8988T (cell line): ENCODE measurements at places on chromosomes 7 and 10.

GRCh38 chr10:30701451-30702173 is 72.1 kb upstream of the LYZL2 start:
- no peak for DNase-seq

- DNase-seq: no peak
Measured at GRCh38 chr7:73727952-73728351, 8.5 kb upstream of the STX1A start.

DNA sequence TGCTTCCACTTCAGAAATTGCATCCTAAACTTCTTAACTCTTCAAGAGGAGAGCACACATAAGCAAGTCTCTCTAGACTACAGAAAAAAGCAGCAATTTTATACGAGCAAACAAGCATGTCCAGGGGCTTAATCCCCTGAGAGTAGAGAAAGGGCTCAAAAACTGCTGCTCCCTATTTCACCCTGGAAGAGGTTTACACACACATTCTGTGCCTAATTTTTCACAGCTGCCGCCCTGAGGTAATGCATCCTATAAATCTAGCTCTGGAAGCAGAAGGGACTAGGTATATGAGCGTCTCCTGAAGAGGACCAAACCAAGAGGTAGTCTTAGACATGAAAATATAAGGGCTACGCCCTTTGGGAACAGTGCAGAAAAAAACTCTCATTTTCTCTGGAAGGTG is 73.1 kb downstream of the CRPPA start:
- DNase-seq: no peak

GRCh38 chr10:15632456-15633091 is 87.1 kb downstream of the ITGA8 start:
- DNase-seq: no peak

DNA sequence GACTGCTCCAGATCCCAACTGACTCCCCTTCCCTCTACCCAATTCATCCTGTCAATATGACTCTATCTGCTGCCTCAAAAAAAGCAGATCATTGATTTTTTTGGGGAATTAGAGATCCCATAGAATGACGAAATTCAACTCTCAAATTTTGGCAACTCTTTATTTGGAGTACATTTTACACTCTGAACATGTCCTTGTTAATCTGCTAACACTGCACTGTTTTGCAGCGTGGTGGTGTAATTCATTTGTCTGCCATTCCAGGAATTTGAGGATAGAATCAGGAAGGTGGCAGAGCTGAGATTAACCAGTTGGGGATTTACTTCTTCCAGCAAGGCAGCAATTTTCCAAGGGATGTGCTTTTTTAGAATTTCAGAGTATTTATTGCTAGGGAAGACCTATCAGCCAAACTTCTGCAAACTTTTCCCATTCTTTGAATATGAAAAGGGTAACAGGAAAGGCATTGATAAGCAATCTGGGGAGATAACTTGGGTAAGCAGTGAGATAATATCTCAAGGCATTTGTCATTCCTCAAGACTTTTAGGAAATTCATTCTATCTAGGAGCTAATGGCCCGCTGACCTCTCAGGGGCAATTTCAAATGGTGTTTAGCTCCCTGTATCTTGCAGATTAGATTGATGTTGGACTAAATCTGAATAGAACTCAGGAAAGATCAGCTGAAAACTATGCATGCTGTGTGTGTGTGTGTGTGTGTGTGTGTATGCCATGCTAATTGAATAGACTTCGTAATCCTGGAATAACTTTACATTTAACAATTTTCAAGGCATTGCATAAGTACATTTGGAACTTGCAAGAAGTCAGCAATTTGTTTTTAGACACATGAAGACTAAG is 9.7 kb downstream of the BAMBI start:
- DNase-seq: no peak

DNA sequence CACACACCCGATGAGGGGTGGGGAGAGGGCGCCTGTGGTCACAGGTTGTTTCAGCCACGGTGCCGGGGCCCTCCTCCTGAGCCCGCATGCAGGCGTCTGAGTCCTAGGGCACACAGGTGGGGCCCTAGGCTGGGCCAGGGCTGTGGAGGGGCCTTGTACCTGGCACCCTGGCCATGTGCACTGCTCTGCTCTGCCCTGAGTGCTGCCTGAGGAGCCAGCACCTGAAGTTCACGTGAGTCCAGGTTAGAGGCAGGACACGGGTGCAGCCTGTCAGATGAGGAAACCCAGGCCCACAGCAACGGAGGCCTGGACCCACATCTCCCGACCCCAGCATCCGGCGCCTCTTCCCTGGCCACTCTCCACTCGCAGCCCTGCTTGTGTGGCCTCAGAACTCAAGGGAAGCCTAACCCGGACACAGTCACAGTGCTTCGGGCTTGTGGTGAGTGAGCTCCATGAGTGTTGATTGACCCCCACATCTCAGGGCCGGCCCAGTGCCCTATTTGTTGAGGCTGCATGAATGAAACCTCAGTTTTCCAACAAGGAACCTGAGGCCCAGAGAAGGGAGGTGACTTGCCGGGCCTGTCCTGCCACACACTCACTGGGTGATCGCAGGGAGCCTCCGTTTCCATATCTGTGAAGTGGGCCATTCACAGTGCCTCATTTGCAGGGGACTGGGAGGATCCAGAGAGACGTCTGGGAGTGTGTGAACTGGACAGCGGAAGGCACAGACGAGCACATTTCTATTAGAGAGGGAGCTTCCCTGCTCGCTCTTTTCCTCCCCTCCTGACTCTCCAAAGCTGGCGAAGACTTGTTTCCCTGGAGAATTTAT is 39.6 kb downstream of the PPIF start:
- DNase-seq: no peak

DNA sequence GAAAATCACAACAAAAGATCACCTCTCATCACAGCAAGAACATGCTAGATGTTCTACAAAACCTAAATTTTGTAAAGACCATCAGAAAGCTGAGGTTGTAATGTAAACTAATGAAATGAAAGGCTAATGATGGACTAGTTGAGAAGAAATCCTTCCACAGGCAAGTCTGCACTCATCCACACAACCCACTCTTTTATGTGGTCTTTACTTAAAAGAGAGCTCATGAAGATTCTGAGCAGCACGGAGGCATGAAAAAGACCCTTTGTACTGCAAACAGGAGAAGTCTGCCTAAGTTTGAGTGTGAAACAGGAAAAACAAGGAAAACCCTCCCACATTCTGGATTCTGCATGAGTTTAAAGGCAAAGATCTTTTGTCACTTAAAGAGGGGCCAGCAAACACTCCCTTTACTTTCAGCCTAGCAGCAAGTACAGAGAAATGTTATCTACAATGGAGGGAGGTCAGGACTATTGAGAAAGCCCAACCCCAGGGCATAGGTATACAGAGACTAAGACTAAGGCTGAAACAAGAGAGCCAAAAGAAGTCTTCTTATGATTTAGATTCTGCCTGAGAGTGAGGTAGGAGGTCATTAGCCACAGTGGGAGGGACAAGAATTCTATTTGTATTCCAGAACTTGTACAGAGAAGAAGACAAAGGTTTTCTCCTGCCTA is 521.2 kb upstream of the TEX47 start:
- no peak for DNase-seq

DNA sequence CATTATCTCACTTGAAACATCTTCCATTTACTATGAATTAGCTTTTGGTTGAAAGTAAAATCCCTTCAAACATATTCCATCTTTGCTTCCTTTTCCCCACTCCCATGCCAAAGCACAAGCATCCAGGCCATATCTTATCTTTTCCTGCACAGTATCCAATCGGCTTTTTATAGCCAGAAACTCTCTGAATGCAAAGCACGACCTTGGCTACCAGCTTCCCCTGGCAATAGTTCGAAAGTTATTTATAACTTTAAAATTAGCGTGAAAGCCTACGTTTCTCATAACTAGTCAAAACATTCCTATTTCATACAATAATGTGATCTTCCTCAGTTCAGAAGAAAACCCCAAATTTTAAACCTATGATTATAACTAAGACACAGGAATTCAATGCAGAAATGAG is 440 bp downstream of the CTNNA3 start:
- no peak for DNase-seq
